ENCODE measurements at places on chromosomes 2 and 18.

GRCh38 chr2:26224095-26224494 is 20.3 kb downstream of the HADHA start:
- no peak for DNase-seq

DNA sequence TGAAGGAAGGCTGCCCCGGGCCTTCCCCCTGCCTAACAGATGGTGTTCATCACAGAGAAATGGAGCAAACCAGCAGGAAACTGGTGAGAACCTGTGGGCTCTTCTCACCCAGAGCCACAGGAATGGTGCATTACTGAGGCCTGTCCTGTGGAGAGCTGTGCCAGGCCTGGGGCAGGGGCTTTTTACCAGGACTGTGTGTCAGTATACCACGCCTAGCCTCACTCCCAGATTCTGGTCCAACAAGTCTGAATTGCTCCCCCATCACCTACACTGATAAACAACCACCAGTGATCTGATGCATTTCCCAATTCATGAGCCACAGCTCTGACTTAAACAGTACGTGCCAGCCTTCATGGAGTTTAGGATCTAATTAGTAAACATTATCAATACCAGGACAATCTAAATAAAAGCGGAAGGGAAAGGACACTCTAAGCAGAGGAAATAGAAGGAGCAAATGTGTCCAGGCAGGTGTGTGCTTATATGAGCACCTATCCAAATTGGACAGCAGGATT is 8.9 kb upstream of the DGUOK start:
- no peak for DNase-seq

DNA sequence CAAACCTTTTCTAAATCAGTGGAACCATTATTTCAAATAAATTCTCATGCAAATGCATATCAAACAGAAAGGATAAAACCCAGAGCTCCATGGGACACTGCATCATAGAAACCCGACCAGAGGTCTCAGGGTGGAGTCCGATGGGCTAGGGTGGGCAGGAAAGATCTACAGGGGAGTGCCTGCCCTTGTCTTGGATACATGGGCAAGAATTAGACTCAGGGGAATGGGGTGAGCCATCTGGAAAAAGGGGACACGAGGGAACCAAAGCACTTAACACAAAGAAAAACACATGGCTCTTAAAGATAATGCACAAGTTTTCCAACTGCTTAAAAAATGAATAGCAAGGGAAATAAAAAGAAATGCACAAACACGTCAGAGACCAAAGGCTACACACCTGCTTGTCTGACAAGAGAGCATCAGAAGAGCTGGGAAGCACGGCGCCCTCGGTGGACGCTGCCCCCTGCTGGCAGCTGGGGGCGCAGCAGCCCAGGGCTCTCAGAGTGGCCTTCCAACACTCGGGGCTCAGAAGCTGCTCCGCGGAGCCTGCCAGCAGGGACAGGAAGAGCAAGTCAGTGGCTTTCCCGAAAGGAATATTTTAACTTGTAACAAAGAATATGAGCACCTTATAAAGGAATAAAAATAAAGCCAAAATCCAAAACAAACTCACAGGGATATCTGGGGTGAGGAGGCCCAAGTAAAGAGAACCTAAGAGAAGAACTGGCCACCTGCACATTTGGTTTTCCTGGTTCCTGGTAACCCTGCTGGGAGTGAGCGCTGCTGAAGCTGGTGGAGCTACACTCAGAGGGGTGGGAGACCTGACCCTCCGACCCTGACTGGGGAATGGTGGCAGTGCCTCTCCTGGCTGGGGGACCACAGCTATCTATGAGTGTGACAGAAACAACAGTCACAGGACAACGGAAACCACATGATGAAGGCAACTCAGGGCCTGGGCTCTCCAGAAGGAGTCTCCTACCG is 54.5 kb downstream of the SIGLEC15 start:
- no peak for DNase-seq

GRCh38 chr2:147320146-147320545 is 524.7 kb upstream of the ACVR2A start:
- DNase-seq, result no peak

GRCh38 chr18:24936691-24937090 is 415.3 kb downstream of the ZNF521 start:
- no peak for DNase-seq

- DNase-seq, result no peak
These were observed 343.1 kb downstream of the CBLN2 start for GRCh38 chr18:72201032-72201431.

DNA sequence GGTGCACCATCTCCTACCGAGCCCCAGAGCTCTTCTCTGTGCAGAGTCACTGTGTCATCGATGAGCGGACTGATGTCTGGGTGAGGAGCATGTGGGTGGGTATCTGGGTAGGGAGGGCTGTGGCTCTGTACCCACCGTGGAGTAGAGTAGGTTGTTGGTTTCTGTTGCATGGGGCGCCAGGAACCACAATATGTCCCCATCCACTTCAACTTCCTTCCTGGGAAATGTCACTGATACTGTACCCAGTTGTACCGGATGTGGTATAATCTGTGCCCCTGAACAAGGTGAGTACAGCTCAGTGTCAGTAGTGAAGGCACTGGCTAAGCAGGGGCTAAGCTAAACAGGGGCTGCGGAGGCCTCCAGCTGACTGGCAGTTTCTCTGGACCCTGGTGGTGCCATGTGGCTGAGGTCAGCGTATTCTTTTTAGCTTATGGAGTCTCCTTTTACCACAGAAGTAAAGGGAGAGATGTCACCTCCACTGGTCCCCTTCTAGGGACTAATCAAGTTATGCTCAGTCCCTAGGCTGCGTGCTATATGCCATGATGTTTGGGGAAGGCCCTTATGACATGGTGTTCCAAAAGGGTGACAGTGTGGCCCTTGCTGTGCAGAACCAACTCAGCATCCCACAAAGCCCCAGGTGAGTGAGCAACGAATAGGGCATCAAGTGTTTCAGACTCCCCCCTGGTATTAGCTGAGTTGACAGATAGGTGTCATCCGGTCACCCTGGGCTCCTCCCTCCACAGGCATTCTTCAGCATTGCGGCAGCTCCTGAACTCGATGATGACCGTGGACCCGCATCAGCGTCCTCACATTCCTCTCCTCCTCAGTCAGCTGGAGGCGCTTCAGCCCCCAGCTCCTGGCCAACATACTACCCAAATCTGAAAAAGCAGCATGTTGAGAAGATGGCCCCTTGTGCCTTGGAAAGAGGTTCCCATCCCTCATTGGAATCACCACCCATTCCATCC is 2.7 kb downstream of the STK16 start:
- DNase-seq, result no peak

DNA sequence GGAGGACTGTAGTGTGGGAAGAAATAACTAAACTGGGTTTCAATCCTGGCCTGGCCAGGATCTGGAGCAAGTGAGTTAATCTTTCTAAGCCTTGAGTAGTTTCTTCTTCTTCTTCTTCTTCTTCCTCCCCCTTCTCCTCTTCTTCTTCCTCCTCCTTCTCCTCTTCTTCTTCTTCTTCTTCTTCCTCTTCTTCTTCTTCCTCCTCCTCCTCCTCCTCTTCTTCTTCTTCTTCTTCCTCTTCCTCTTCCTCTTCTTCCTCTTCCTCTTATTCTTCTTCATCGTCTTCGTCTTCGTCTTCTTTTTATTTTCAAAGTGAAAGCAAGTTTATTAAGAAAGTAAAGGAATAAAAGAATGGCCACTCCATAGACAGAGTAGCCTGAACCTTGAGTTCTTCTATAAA is 6.5 kb upstream of the IL1RN start:
- no peak for DNase-seq

DNA sequence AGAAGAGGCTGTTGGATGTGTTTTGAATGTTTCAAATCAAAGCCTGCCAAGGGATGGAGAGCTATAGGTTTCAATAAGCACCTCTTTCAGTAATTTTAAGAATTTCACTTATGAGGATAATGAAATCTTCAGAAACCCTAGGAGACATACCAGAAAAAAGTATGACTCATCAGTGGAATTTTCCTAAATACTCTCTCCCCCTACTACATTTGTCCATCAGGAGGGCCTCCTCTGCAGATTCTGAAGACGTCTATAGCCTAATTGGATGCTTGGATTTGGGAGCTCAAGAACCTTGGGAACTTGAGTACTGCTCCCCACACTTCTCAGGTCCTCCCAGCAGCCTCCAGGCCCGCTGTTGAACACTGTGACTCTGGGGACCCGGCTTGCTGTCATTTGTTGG is 374.3 kb downstream of the SLC4A3 start:
- no peak for DNase-seq

DNA sequence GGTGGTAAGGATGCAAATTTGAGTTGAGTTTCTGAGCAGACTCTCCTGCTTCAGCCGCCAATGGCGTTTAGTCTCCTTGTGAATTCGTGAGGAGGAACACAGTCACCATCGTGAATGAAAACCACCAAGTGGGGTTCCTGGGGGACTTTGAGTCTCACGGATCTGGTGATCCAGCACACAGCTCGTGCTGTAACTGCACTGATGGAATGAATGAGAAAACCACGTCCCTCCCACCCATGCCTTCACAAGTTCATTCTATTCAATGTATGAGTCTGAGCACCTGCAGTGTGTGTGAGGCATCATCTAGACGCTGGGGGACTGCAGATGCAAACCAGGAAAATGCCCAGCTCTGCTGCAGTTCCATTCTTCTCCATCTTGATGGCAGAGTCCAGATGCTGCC is 127.9 kb downstream of the PIEZO2 start:
- DNase-seq, result no peak

GRCh38 chr18:51321696-51322095 is 124.2 kb upstream of the MEX3C start:
- DNase-seq, result no peak

- no peak for DNase-seq
These were observed 54.8 kb downstream of the FAM168B start for GRCh38 chr2:131038258-131039100.

GRCh38 chr2:30355306-30355705 is 91.7 kb upstream of the LCLAT1 start:
- no peak for DNase-seq

GRCh38 chr18:36419900-36420531 is 122.5 kb downstream of the FHOD3 start:
- no peak for DNase-seq

DNA sequence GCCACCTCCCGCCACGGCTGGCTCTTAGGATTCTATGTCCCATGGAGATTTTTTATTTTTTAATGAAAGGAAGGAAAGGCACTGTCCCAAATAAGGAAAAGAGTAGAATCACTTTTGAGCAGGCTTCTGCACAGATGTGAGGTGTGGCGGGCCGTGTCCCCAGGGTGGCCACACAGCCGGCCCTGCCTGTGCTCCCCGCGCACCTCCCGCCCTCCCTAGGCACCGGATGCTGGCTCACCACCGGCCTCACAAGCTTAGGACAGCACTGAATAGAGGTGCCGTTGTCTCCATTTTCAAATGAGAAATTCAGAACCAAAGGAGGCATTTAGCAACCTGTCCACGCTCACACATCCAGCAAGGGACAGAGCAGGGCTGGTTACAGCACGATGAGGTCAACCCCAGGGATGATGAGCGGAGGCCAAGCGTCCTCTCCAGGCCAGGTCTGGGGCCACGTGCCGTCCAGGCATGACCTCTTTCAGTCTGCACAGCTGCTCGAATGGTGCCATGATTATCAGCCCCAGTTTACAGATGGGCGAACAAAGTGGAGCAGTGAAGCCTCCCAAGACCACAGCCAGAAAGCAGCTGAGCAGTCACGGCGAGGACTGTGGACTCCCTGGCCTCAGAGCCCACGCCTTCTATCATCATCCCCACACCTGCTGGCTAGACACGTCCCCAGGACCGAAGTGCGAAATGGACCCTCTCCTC is 20.7 kb upstream of the TEX51 start:
- no peak for DNase-seq

- DNase-seq, result no peak
These were observed 71.0 kb upstream of the MGAT4A start for GRCh38 chr2:98801921-98802321.

DNA sequence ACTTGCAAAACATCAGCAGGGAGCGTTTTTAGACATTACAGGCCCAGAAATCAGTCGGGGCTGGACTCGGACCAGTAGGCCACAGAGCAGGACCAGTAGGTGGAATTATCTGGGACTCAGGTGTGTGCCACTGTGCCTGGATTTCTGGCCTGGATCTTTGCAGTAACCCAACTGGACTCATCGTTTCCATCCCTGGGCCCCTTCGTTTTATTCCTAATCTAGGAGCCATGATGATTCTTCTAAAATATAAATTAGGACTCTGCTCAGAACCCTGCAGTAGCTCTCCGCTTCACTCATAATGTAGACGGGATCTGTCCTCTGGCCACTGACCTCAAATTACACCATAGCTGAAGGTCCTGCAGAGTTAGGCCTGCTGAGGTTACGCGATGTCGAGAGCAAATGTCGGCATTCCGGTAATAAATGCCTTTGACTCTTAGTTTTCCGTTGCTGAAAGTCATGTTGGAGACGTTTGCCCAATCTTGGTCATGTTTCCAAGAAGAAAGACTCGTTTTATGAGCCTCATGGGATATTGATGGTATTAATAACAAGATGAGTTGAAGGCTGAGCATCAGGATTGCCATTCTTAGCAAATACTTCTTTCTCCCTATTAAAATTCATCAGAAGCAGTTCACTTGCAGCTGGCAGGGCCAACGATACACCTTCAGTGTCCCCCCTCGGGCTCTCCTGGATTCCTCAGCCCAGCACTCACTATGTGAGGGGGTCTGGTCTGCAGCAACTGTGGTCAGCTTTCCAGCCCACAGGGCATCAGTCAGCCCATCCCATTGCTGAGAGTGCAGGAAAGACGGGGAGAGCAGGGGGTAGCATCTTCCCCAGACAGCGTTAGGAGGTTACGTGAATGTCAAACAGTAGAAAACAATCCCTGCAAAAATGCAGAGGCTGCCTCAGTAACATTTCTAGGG is 39.9 kb upstream of the KLF11 start:
- DNase-seq, result no peak

DNA sequence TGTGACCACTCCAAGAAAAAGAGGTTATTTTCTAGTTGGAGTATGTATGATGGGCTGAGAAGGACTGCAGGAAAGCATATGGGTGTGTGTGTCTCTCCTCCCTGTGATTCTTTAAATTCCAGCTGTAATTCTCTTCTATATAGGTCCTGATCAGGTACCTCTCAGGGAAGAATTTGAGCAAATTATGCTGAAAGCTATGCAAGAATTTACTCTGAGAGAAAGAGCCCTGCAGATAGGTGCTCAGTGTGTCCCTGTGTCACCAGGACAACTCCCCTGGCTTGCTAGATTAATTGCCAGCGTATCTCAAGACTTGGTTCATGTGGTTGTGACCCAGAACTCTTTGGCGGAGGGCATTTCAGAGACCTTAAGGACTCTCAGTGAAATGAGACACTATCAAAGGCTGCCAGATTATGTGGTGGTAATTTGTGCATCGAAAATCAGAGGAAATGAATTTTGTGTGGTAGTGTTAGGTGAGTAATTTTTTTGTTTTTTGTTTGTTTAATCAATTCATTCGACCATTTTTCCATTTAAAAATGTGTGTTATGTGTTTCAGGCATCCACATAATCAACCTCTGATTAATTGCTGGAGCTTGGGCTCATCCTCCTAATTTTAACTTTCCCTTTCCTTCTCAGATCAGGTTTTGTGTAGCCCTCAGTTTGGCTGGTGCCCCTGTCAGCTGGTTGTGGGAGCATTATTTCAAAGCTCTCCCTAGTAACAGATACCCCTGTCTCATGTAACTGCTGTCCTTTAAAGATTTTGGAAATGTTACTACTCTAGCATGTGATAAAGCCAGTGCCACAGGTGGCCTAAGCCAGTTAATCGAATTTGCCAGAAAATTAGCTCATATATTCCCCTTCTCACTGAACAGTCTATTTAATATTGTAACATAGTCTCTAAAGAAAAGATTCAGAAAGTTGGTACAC is 150.9 kb downstream of the ESCO1 start:
- DNase-seq, result no peak

Data from esophagus squamous epithelium (tissue), 5 donors.